GM12891 (cell line): ENCODE measurements at places on chromosomes 16 and 17.

DNA sequence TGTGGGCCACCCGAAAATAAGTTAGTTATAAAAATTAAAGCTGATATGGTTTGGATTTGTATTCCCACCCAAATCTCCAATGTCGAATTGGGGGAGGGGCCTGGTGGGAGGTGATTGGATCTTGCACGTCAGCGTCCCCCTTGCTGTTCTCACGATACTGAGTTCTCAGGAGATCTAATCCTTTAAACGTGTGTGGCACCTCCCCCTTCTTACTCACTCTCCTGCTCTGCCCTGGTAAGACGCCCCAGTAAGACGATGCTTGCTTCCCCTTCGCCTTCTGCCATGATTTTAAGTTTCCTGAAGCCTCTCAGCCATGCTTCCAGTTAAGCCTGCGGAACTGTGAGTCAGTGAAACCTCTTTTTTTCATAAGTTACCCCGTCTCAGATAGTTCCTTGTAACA lies 35.4 kb downstream of the SYCE1L start:
- no peak for DNase-seq

GRCh38 chr16:31920373-31920772 lies 46.8 kb downstream of the ZNF267 start:
- no peak for DNase-seq

GRCh38 chr16:48538746-48539484 lies 71.1 kb downstream of the N4BP1 start:
- no peak for DNase-seq

GRCh38 chr16:80046261-80046660 lies 445.7 kb upstream of the MAF start:
- DNase-seq = no peak

- no peak for DNase-seq
These were observed 6.2 kb upstream of the TBKBP1 start for GRCh38 chr17:47687748-47688147.

- DNase-seq = no peak
These were observed 1.3 kb upstream of the SOCS1 start for GRCh38 chr16:11257131-11257938.

GRCh38 chr16:30907064-30907463 lies 10.7 kb downstream of the CTF1 start:
- no peak for DNase-seq

DNA sequence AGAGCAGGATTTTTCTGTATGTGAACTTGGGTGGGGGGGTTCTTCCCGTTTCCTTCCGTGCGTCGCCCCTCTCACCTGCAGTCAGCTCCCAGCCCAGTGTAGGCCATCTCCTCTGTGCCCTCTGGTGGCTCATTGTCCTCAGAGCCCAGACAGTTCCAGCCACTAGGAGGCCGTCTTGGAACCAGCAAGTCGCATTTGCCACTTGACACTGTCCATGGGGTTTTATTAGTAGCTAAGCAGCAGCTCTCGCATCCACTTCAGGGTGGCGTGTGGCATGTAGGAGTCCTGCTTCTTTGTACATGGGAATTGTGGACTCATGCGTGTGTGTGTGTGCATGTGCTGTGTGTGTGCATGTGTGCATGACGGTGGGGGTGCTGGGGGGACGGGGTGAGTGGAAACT lies 74.0 kb downstream of the SEC14L1 start:
- no peak for DNase-seq

- no peak for DNase-seq
These were observed 6.5 kb upstream of the XYLT2 start for GRCh38 chr17:50339381-50339780.
